ENCODE measurements at places on chromosomes 12 and 14. TPM values are rescaled to one million over a fixed set of nuclear protein-coding genes. Genes with fewer than 3 reads are reported as not detected.
A peak's percentile ranks its signal among the peaks of the same experiment; 100 is the strongest.

DNA sequence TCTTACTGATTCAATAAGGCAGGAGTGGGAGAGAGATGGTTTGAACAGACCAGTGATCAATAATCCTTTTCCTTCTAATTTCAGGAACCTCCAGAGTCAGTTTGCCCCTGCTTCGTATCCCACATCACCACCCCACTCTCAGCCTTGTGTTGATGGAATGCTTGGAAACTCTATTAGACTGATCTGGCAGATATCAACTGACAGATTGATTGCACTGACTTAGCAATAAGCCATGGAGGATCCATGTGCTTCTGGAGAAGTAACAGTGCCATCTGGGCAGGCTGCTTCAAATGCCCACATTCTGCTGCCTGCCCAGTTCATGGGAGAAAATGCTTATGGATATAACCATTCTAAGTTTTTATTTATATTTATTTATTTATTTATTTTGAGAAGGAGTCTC lies 218.0 kb downstream of the SLC2A13 start:
- no peak for DNase-seq

- peak; percentile 25 for DNase-seq
Measured at GRCh38 chr12:30169839-30170591, 386.3 kb upstream of the TMTC1 start.

- no peak for DNase-seq
Measured at GRCh38 chr14:76761960-76762410, 717 bp downstream of the VASH1 start.

DNA sequence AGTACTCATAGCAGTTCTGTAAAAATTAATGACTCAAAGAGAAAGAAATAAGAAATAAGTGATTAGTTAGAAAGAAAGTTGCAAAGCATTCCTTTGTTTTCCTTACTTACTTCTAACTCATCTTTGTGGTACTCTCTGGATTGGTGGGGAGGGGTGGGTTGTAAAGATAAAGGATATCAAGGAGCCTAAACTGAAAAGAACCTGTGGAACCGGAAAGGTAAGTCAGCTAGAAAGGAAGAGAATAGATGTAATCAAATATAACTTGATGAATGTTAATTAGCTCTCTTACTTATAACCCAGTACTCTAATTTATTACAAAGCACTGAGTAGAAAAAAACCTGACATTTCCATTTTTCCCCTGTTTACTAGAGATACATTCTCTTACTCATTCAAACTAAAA lies 37.5 kb upstream of the KRR1 start:
- no peak for DNase-seq

- no peak for DNase-seq
Measured at GRCh38 chr12:80763874-80764273, 47.2 kb downstream of the MYF5 start.

GRCh38 chr14:62654641-62655040 lies 390.6 kb downstream of the KCNH5 start:
- DNase-seq, result no peak

- no peak for DNase-seq
Measured at GRCh38 chr12:42912367-42912766, 322.8 kb upstream of the PRICKLE1 start.

DNA sequence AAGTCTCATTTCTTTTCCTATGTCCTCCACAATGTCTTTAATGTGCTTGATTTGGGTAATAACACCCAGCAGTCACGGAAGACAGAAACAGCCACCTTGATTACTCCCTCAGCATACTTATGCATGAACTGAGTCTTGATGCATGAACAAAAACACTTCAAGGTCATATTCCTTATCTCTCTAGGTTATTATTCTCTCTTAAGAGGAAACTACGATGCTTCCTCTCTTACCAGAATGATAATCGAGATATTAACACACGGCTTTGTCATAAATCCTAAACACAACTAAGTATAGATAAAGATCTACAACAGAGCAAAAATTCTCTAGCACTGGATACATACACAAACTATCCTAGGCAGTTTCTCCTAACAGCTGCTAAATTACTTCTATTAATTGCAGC lies 583.5 kb upstream of the ATP2B1 start:
- no peak for DNase-seq

DNA sequence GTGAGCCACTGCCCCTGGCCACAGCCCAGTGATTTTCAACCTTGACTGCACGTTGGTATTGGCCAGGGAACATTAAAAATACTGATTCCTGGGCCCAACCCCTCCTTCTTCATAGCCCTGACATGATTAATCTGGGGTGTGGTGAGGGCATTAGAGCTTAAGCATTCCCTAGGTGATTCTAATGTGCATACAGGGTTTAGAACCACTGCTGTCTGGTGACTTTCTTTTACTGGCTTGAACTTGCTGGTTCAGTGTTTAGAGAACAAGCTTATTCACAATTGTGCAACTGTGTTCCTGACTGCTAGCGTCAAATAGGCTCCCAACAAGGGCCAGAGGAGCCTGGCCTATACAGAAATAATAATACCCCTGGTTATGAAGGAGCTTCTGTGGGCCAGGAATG lies 488.8 kb upstream of the CCDC196 start:
- DNase-seq, result no peak

DNA sequence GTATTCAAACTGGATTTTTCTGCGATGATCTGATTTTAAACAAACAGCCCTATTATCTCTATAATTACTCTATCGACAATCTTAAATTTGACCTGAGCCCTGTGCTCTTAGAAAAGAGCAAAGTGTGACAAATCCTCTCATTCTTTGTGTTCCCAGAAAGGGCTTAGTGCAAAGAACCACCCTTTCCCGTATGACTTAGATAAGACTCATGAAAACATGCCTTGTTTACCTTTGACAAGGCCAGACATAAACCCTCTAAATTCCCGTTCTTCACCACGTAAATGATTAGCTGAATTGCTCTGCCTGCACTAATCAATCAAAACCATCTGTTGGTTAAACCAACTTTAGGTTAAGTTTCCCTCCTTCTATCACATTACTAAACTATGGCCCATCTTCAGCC lies 285.7 kb upstream of the SEL1L start:
- DNase-seq, result no peak

DNA sequence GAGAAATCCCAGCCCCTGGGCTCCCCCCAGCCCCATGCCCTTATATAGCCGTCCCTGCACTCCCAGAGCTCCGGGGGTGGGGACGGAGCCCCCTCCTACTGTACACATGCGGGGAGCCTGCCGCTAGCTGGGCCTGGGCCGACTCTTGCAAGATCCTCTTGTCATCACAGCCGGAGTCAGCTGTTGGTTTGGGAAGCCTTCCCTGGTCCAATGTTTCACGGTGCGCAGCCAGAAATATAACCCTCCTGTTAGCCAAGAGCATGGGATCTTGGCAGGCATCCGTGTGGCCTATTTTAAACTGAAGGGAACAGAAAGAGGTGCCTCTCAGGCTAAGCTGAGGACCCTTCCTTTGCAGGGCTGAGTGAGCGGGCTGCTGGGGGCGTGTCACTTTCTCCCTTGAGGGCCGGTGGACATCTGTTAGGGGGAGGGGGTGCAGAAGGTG lies 175.3 kb downstream of the TSPAN9 start:
- DNase-seq, result peak; percentile 56

DNA sequence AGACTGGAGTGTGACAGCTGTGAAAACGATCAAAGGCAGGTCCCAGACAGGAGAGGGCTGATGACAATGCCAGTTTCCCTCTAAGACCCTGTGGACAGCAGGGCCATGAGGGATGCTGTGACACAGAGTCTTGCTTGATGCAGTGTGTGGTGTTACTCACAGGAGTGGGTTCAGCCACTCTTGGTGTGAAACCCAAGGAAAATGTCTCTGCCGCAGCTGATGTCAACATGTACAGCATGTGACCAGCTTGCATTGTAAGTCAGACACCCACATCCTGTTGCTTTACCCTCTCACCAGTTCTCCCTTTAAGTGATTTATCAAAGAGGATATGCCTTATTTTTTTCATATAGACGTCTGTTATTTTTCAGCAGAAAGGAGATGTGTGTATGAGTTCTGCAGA lies 268.6 kb downstream of the BTG1 start:
- DNase-seq, result peak; percentile 87

DNA sequence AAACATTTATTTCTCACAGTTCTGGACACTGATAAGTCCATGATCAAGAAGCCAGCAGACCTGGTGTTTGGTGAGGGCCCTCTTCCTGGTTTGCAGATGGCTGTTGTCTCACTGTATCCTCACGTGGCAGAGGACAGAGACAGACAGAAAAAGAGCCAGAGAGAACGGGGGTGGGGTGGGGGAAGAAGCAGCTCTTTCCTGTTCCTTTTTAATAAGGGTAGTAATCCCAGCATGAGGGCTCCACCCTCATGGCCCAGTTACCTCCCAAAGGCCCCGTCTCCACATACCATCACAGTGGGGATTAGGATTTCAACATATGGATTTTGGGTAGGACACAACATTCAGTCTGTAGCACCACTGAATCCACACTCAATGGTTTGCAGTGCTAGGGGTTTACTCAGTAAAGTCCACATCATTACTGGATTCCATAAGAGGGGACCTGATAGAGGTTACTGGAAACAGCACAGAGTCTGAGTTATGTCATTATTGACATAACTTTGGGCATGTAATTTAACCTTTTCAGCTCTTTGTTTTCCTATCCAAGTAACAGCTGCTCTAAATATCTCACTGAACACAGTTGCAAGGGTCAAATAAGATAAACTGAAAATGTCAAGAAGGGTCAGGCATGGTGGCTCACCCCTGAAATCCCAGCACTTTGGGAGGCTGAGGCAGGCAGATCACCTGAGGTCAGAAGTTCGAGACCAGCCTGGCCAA lies 53.2 kb downstream of the RPAP3 start:
- no peak for DNase-seq

DNA sequence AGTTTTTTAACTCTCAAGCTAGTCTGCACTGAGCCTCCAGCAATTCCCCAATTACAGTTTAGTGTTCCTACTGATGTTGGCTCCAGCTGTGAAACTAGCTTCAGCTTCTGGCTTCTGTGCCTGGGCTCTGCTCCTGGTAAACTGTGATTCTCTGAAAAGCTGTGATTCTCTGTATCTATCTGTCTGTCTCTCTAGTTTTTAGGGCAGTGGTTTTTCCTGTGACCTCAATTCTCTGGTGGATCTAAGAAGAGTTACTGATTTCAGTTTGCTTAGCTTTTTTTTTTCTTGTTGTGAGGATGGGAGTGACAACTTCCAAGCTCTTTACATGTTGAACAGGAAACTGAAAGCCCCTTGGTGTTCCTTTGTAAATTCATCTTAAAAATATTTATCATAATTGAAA lies 3.8 kb upstream of the HIF1A start:
- DNase-seq, result no peak

- DNase-seq, result no peak
Measured at GRCh38 chr14:42918615-42919014, 1311.9 kb downstream of the LRFN5 start.

- no peak for DNase-seq
Measured at GRCh38 chr12:77940011-77940423, 109.3 kb downstream of the NAV3 start.

- DNase-seq, result no peak
Measured at GRCh38 chr14:68244262-68244980, 424.8 kb downstream of the RAD51B start.

DNA sequence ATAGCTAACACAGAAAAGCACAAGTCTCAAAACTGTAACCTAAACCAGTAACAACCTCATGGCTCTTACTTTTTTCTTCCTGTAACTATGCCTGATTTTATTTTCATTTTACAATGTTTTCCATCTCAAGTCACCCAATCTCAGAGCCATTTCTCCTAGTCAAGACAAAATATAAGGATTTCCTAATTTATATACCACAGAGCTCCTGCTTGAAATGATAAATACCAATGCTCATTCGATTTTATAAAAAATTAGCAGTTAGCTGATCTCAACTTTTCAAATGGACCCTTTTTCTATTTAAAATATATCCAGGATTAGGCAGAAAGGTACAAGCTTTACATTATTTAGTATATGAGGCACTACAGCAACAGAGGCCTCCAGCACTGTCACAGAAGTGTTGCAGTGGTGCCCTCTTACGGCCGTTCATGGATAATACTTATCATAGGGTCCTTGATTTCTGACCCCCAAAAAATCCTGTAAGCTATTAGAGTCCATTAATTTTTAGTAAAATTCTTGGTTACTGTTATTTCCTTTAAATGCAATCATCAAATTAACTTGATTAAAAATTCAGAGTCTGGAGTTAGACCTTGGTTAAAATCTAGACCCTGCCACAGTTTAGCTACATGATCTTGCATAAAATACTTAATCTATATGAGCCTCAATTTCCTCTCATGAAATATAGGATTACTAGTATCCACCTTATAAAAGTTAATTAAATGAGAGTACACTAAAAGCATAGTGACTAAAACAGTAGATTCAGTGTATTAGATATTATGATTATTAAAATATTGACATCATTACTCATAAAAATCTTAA lies 68.3 kb downstream of the SEC23A start:
- peak; percentile 61 for DNase-seq

DNA sequence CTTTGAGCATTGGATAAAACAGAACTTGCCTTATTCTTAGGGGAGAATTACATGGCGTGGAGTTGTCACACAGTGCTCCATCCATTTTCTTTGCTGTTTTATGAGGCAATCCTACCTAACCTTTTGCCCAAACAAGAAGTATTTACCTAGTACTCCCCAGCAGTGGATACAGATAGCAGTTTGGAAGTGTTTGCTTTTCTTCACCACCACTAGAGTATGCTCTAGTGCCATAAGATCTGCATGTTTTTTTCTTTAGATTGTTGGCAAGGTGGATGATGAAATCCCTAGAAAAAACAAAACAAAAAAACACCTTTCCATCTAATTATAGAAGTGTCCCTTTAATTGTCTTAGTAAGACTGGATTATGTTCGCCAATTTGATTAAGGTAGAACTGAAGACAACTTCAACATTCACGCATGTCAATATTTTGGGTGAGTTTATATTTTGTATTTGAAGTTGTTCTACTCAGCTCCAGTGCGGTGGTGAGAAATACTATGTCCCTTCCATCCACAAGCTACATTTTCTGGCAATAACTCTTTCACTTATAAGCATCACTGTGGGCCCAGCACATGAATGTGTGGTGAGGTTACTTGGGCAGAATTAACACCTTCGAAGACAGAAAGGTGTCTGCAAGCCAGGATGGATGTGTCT lies 23.6 kb upstream of the TMEM260 start:
- no peak for DNase-seq

DNA sequence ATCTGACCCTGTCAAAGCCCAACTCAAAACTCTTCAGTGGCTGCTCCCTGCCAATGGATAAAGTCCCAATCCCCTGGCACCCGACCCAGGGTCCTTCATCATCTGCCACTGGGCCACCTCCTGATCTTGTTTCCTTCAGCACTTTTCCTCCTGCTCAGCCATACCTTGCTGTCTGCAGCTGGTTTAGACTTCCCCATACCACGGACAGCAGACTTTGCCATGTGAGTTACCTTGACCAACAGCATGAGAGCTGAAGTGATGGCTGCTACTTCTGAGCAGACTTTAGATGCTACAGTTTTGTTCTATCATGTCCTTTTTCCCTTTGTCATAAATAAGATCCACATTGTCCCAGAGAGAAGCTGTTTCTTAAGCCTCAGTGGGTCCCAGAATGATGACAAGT lies 33.3 kb upstream of the STON2 start:
- no peak for DNase-seq

Gene PLEKHD1
- total RNA-seq, result not detected

Gene NEUROD4
- total RNA-seq, result not detected

Gene LRP1
- total RNA-seq, result 455 TPM

Gene CHST11
- total RNA-seq, result 30.1 TPM

Gene SDSL
- 16.2 TPM for total RNA-seq

Gene WDR89
- total RNA-seq, result 2.3 TPM

Gene KIF5A
- 2.3 TPM for total RNA-seq

Gene NGB
- 9.4 TPM for total RNA-seq
